Mesothelial cell of epicardium (in vitro differentiated cells): ENCODE measurements at places on chromosomes 7 and 10.

DNA sequence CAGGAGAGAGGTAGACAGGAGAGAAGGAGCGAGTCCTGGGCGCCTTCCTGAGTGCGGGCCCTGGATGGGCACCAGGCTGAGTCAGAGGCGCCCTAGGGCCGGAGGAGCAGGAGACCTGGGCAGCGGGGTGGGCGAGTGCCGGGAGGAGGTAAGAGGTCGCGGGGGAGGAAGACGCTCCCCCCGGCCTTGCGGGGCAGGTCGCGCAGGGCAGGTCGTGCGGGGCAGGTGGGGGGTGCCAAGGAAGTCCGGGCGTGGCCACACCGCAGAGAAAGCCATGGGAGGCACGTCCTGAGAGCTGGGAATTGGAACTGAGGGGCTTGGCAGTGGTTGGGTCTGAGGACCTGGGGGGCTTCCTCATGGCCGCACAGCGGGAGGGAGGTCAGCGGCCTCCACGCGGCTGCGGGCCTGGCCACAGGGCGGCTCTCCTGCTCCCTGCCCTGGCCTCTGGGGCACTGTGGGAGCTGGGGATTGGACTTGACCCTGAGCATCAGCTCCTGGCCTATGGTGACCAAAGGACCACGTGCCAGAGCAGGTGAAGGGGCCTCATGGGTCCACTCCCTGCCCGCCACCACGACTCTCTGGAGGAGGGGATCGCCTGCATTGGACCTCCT, 935 bp downstream of the MMP21 start:
- no peak for DNase-seq

DNA sequence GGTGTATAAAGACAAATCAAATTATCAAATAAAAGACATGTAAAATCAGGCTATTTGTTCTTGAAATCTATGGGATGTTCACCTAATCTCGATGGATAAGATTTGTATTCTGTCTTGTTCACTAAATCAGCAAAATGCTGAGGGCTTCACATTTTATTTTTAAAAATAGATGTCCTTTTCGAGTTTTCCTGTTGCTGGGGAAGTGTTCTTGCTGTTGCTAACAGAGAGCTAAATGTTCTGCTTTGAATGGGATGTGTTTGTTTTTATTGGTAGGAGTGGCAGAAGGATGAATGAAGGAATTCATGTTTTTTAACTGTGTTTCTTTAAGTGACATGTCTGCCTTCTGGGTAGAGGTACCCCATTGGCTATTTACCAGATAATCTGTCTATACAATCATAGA, 7.3 kb upstream of the SNX13 start:
- DNase-seq, result no peak

- DNase-seq, result no peak
Observed at GRCh38 chr7:124775422-124775821, 9.8 kb upstream of the GPR37 start.

DNA sequence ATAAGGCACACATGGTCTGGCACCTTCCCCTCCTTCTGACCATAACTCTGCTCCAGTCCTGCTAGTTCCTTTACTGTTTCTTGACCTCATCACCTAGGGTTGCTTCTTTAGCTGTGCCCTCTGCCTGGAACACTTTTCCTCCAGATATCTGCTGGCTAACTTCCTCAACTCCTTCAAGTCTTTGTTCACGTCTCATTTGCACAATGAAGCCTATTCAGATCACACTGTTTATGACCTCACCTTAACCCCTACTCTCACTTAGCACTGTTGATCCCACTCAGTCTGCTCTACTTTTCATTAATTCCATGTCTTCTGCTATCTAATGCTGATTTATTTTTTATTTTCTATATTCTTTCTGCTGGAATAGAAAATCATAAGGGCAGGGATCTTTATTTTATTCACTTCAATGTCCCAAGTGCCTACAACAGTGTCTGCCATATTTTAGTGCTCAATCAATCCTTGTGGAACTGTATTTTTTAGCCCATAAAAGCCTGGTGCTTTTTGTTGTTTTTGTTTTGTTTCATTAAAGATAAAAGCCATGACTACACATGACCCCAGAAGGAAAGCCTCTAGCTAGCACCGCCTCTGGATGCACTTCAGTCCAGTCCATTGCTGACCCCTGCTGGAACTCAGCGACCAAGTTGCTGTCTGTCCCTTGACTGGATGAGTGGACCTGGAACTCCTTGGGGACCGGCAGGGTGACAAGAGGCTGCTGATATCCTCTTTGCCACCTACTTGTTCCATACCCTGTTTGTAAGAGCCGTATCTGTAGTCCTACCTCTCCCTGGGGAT, 12.3 kb downstream of the KLF14 start:
- DNase-seq, result peak; percentile 29

DNA sequence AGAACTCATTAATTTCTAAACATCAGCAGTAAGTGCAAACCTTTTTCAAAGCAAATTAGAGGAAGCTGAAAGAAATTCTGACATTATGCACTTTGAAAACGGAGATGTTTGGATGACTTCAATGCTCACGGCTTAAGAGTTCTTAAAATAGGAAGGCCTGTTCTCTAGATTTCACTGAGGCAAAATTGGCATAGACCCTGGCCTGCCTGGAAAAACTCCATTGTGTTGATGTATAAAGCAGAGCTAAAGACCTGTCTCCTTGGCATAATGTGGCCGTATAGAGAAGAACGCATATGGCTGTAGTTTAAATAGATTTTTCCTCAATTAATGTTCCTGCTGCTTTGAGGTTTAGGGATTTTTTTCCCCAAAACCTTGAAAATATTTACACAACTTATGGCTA, 24.5 kb upstream of the AGMO start:
- DNase-seq, result no peak

GRCh38 chr10:26334232-26334931, 103.8 kb upstream of the APBB1IP start:
- no peak for DNase-seq

DNA sequence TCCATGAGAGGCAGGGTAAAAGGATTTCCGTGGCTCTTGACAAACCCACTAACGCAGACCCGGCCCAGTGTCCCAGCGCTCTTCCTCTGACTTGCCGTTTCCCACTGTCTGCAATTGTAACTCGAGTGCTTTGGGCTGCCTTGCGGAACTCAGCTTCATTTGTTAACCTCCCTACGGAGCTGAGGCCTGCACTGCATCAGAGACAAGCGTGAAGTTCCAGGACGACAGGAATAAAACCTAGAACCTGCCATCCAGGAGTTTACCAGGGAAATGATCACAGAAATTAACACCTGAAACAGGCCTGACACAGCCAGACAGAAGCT, 76.2 kb downstream of the SFMBT2 start:
- no peak for DNase-seq

DNA sequence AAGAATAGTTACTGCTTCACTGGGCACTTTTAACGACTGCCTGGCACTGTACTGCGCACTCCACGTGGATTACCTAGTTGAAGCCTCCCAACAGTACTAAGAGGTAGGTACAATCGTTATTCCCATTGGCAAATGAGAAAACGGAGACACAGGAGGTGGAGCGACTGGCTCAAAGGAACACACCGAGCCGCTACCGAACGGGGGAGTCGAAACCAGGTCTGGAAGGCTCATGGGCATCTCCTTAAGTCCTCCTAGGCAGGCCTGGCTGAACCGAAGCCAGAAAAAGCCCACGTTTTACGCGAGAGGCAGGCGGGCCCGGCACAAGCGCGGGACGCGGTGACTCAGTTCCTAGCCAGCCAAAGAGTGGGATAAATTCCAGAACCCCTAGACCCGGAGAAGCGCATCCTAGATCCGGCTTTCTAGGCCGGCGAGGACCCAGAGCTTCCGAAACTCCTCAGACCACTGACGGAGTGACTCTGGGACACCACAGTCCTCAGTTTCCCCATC, 472 bp downstream of the PDAP1 start:
- peak; percentile 56 for DNase-seq

DNA sequence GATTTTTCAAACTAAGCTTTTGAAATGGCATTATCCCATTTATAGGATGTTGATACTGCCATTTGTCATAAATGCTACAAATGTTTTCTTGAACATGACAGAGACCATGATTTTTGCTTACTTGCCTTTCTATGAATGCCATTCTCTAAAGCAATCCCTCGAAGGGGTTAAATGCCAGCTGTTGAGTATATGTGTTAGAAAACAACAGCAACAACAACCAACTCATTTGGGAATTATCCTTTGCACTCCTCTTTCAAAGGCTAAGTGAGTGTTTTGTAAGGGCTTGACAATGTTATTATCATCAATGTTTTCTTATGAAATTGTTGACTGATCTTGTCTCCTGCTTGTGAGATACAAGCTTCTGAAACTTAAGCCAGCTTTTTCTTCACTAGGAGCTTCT, 529.4 kb downstream of the SORCS3 start:
- no peak for DNase-seq

GRCh38 chr10:102231357-102232318, 5.5 kb downstream of the ELOVL3 start:
- no peak for DNase-seq

- DNase-seq, result no peak
Observed at GRCh38 chr10:70191161-70191971, 21.1 kb upstream of the SAR1A start.

GRCh38 chr7:142010952-142011548, 15.4 kb downstream of the MGAM start:
- no peak for DNase-seq

GRCh38 chr10:126669168-126669567, 1.3 kb downstream of the C10orf90 start:
- DNase-seq, result no peak

DNA sequence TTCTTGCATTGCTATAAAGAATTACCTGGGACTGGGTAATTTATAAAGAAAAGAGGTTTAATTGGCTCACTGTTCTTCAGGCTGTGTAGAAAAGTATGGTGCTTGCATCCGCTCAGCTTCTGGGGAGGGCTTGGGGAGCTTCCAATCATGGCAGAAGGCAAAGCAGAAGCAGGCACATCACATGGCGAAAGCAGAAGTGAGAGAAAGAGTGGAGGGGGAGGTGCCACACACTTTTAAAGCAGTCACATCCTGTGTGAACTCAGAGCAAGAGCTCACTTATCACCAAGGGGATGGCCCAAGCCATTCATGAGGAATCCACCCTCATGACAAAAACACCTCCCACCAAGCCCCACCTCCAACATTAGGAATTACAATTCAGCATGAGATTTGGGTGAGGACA, 303.5 kb downstream of the OTUD1 start:
- no peak for DNase-seq

- DNase-seq, result no peak
Observed at GRCh38 chr10:122140461-122140902, 130.6 kb upstream of the BTBD16 start.

DNA sequence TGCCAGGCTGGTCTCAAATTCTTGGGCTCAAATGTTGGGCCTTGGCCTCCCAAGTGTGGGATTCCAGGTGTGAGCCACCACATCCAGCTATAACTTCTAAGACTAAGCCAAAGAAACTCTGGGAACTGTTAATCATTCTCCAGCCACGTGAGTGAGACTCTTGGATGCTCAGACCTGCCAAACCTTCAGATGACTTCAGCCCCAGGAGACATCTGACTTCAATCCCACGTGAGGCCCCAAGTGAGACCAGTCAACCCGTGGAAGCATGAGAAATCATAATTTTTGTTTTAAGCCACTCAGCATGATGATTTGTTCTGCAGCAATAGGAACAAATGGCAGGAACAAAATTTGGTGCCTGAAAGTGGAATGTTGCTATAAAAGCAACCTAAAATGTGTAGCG, 4.3 kb upstream of the PCBD1 start:
- no peak for DNase-seq

DNA sequence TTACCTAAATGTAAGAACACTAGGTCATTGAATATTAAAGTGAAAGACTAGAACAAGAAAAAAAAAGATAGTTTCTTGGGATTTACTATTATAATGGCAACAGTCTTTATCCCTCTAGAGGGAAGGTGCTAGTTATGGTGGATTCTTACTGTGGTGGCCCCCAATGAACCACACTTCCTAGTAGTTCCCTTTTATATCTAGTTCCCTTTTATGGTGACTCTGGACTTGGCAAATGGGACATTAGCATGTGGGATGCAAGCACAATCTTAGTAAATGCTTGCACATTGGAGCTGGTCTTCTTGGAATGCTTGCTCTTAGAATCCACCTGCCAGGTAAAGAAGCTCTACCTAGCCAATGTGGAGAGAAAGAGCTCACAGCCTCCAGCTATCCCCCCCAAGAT, 430.2 kb downstream of the LRMDA start:
- no peak for DNase-seq

DNA sequence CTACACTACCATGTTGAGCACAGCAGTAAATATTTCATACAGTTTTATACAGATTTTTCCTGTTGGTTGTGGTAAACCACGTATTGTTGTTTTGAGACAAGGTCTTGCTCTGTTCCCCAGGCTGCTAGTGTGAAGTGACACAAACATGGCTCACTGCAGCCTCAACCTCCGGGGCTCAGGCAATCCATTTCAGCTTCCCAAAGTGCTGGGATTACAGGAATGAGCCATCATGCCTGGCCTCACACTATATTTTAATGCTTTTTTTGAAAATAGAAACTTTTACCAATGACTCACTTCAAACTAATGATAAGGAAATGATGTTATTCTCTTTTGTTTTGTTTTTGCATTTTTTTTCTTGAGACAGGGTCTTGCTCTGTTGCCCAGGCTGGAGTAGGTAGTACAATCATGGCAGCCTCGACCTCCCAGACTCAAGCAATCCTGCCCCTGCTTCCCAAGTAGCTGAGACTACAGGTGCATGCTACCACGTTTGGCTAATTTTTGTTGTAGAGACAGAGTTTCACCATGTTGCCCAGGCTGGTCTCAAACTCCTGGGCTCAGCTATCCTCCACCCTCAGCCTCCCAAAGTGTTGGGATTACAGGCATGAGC, 210.6 kb downstream of the TPST1 start:
- no peak for DNase-seq

- no peak for DNase-seq
Observed at GRCh38 chr7:102122026-102122425, 164.6 kb upstream of the SH2B2 start.

- no peak for DNase-seq
Observed at GRCh38 chr10:79266084-79266483, 81.2 kb upstream of the PPIF start.

GRCh38 chr10:6223981-6224380, 21.2 kb downstream of the PFKFB3 start:
- DNase-seq, result no peak

- DNase-seq, result no peak
Observed at GRCh38 chr7:140610204-140611165, 30.1 kb downstream of the DENND2A start.
